ENCODE measurements at places on chromosomes 1 and 21. TPM values are rescaled to one million over a fixed set of nuclear protein-coding genes. Genes with fewer than 3 reads are reported as not detected.
A peak's percentile ranks its signal among the peaks of the same experiment; 100 is the strongest.

GRCh38 chr1:165476776-165477175, 31.9 kb upstream of the RXRG start:
- no peak for DNase-seq

GRCh38 chr1:153253693-153254092, 5.8 kb upstream of the LORICRIN start:
- no peak for DNase-seq

DNA sequence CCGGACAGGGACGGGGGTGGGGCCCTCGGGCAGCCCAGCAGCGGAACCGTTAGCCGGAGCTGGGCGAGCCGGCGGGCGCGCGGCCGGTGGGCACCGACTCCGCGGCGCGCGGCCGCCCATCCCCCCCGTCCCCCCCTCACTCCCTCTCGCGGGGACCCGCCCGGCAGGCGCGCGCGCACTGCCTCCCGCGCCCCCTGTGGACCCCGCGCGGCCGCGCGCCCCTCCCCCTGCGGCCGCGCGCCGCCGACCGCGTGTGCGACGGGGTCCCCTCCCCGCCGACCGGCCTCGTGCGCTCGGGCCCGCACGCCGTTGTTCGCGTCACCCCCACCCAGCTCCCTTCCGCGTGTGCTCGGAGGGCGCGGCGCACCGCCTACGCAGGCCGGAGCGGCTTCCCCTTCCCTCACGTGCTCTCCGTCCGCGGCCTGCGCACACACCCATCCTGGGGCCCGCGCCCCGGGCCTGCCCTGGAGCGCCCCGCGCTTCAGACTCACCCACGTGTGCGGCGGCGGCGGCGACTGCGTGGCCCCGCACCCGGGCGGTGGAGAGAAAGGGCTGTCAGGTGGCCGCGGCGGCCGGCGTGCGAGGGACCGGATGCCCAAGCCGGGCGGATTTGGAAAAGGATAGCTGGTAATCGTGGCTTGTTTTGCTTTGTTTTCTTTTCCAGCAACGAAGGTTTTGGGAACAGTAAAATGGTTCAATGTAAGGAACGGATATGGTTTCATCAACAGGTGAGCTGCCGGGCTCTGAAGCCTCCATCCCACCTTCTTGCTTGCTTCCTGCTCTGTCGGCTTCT, 717 bp downstream of the YBX1 start:
- peak; percentile 78 for DNase-seq

DNA sequence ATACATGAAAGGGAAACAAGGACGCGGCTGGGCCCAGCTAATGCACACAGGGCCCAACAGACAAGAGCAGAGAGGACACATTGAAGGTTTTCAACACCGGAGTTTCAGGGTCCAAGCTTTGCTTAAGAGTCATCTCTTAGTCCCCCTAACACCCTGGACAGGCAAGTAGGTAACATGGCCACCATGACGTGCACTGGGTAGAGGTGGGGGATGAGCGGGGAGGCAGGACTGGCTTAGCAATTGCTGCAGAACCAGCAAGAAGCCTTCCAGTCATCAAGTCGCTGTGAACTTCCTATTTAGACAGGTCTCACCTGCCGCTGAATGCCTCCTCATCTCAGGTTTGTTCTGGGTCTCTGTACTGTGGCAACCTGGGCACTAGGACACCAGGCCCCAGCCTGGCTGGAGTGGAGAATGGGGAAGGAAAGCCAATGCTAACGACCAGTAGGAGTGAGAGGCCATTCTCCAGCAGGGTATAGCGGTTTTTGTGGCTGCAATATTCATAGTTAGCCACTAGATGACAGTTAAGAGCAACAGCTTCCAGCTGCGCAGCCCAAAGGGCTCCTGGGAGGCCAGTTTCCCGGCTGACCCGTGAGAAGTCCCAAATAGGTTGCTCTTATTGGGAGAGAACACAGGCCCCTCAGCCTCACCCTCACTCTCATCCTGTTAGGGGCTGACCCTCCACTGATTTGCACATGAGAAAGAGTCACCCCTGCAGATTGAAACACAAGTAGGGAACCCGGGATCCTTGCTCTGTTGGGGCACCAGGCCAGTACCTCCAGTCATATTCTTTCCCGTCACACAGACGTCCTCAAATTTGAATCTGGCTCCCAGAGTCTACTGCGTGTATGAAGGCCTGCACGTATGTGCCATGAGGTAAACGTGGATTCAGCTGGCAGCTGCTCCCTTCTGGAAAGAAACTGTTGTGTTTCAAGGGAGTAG, 6.0 kb upstream of the PIGC start:
- DNase-seq = peak; percentile 83

DNA sequence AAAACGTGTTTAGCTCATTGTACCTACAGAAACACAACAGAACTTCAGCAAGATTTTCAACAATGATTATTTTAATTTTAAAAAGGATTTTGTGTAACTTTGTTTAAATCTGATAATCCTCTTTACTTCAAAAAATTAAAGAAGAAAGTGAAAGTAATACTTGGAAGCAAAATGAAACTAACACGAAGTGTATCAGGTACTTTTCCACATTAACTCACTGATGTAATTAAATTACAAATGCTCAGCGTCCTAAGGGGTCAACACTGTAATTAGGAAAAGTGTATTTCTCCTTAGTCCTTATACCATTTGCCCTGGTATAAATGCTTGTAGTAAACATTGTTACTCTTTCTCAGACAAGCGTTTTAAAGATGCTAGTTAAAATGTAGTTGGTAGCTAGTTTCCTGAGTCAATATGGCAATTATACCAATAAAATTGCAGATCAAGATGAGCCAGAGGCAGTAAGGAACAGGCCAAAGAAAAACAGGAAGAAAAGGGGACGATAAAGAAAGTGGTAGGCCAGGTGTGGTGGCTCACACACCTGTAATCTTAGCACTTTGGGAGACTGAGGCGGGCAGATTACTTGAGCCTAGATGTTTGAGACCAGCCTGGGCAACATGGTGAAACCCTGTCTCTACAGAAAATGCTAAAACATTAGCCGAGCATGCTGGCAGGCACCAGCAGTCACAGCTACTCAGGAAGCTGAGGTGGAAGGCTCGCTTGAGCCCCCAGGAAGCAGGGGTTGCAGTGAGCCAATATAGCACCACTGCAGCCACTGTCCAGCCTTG, 553.0 kb downstream of the SMYD3 start:
- DNase-seq = no peak

GRCh38 chr1:155004352-155005075, 1.9 kb downstream of the ZBTB7B start:
- DNase-seq = no peak

DNA sequence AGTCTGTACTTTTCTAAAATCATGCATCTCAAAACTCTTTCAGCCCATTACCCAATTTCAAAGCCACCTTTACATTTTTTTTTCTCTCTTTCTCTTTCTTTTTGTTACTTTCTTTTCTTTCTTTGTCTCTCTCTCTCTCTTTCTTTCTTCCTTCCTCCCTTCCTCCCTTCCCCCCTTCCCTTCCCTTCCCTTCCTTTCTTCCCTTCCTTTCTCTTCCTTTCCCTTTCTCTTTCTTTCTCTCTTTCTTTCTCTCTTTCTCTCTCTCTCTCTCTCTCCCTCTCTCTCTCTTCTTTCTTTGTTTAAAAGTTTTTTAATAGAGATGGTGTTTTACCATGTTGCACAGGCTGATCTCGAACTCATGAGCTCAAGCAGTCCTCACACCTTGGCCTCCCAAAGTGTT, 11.5 kb downstream of the ZMYM4 start:
- DNase-seq = no peak

- DNase-seq = no peak
Observed at GRCh38 chr1:153095764-153096163, 1.4 kb upstream of the SPRR2E start.

Gene SH3D21
- 2.2 TPM for total RNA-seq

Gene KANK4
- not detected for total RNA-seq

Gene C1QB
- not detected for total RNA-seq

Gene FAM167B
- total RNA-seq = not detected

Gene SPATA17
- total RNA-seq = 17.2 TPM

Gene CD2
- not detected for total RNA-seq
